WTC11 (cell line): ENCODE measurements at places on chromosomes 5 and 9.
A peak's percentile ranks its signal among the peaks of the same experiment; 100 is the strongest.

DNA sequence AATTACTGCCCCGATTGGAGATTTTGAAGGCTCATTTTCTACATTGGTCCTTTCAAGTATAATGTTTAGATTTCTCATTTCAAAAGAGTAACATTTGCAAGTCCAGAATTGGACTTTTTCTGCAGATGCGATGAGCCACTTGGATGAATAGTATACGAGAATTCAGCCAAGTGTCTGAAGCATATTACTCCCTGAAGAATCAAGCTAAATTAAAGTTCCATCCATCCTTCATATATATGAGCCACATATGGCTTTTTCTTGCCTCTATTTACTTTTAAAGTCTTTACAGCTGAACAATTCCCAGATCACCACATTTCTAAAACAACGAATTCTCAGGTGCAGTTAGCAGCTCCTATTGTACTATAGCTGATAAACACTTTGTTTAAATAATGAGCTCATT lies 288.7 kb downstream of the CEMIP2 start:
- no peak for DNase-seq

GRCh38 chr9:72743836-72744235 lies 209.0 kb downstream of the ALDH1A1 start:
- no peak for DNase-seq

- DNase-seq = no peak
Measured at GRCh38 chr5:172421-172820, 18.9 kb upstream of the LRRC14B start.

GRCh38 chr5:133124891-133125290 lies 73.1 kb downstream of the HSPA4 start:
- DNase-seq = no peak

DNA sequence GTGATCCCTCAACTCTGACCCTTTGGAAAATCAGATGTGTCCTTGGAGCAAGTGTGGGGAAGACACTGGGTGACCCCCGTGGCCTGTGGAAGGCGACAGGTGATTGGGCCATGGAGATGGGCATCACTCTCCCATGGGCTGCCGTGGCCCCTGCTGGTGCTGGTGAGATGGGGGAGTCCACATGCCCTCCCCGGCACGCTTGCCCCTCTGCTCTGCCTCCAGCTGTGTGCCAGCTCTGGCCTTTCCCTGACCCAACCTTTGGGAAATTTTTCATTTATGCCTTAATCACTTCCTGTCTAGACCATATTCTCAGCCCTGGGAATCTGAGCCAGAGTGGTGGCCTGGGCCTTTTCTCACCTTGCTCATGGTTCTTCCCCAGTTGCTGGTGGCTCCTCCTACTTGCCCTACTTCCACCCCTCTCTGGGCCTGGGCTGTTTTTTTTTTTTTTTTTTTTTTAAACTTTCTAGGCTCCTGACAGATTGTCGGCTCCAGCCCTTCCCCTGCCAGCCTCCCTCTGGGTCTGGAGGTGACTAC lies 56.6 kb downstream of the RGS3 start:
- no peak for DNase-seq

DNA sequence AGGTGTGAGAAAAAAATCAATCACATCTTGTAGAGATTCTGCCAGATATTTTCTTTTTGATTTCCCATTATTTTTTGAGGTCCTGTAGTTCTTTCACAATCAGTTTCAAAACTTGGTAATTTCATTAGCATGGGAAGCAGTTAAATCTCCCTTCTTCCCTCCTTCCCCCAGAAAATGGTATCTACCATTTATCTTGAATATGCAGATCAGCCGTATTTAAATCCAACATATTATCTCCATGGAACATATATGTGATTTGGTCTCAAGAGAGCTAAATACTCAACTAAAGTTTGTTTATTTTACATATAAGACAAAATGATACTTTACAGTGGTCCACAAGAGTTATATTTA lies 1034.8 kb downstream of the CDH12 start:
- DNase-seq = no peak

- DNase-seq = no peak
Measured at GRCh38 chr9:130239363-130239695, 26.2 kb upstream of the HMCN2 start.

- DNase-seq = peak; percentile 62
Measured at GRCh38 chr5:139294374-139295165, 1.0 kb downstream of the MATR3 start.

- DNase-seq = no peak
Measured at GRCh38 chr5:148844433-148845280, 18.2 kb downstream of the ADRB2 start.

DNA sequence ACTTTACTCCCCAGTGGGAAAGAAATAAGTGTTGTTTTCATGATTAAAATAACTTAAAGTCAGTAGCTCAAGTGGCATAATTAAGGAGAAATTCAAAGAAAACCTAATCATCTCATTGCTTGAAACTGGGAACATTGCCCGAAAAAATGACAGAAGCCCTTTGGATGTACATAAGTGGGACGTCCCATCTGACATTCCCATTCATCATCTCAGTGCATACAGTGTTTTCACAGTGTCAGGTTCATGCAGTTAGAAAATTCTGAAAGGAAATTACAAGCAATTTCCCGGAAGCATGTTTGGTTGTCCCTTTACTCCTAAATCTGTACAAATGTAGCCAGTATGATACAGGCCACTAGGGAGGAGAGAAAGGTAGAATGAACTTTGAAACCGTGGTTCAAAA lies 95.6 kb downstream of the ADAMTS16 start:
- DNase-seq = no peak

DNA sequence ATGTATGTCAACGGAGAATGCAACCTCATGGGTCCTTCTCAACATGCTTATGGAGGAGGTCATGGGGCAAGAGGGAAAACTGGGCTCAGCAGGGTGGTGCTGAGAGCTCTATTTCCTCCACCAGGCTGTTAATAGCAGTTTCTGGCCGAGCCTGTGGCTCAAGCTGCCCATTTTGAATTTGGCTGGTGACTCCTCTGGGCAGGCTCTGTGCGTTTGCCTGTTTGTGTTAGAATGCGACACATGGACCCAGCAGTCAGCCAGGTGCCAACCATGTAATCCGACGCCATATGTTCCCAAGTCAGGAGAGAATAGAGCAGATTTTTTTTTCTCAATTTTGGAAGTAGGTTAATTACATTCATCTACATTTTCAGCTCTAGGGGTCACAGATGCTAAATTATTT lies 387.7 kb upstream of the CLINT1 start:
- DNase-seq = no peak

- no peak for DNase-seq
Measured at GRCh38 chr5:131375351-131375750, 111.5 kb downstream of the CDC42SE2 start.

- no peak for DNase-seq
Measured at GRCh38 chr5:16763211-16763610, 146.4 kb upstream of the RETREG1 start.

GRCh38 chr5:10243660-10244240 lies 5.9 kb downstream of the ATPSCKMT start:
- no peak for DNase-seq

- no peak for DNase-seq
Measured at GRCh38 chr5:150341989-150342388, 15.5 kb upstream of the TCOF1 start.

- DNase-seq = peak; percentile 52
Measured at GRCh38 chr9:35728041-35728971, 3.7 kb downstream of the TLN1 start.

GRCh38 chr5:174877987-174878386 lies 153.6 kb downstream of the MSX2 start:
- DNase-seq = no peak

- DNase-seq = no peak
Measured at GRCh38 chr9:82490019-82490499, 501.5 kb downstream of the SPATA31D1 start.

GRCh38 chr9:27749838-27750237 lies 176.6 kb upstream of the C9orf72 start:
- peak; percentile 30 for DNase-seq

DNA sequence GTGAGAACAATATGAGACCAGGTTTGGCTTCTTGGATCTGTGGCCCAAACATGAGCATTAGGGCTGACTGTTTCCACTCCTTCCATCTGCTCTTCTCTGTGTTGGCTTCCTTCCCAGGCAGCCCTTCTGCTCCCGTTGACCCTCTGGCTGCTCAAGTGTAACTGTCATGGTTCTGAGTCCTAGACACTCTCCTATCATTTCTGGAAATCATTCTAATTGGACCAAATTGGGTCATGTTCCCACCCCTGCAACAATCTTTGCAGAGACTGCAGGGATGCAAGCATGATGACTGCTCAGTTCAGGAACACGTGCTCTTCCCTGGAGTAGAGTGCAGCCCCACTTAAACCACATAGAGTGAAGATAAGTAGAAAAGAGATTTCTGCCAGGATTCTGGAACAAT lies 741.4 kb downstream of the TAF11L14 start:
- DNase-seq = no peak

DNA sequence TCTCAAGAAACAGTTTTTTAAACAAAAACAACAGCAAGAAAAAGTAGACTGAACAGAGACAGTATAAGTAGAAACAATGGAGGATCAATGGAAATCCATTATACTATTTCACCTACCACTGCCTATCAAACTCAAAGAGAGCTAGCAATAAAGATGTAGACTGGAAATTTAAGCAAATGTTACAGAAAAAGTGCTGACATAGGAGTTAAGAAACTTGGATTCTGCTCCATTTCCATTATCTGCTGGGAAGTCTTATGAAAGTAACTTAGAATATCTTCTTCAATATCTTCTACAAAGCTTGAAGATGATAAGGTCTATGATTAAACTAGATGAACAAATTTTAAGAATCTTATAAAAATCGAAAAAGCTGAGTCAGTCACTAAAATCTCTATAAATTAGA lies 1469.8 kb upstream of the C9orf72 start:
- no peak for DNase-seq

DNA sequence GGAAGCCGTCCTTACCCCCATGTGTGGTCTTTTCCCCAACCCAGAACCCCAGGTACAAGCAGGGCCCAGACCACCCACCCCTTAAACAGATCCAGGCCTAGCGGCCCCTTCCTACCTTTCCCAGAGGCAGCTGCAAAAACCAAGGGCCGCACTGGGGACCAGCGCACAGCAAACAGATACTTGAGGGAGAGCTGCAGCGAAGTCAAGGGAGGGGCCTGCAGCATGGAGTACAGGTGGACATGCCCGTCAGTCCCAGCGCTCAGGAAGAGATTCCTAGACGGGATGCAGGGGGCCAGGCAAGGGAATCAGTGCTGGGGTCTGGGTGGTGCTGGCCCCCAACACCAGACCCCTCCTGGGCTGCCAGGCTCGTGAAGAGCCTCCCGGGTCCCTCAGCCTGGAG lies 22.5 kb downstream of the DYNC2I2 start:
- no peak for DNase-seq

DNA sequence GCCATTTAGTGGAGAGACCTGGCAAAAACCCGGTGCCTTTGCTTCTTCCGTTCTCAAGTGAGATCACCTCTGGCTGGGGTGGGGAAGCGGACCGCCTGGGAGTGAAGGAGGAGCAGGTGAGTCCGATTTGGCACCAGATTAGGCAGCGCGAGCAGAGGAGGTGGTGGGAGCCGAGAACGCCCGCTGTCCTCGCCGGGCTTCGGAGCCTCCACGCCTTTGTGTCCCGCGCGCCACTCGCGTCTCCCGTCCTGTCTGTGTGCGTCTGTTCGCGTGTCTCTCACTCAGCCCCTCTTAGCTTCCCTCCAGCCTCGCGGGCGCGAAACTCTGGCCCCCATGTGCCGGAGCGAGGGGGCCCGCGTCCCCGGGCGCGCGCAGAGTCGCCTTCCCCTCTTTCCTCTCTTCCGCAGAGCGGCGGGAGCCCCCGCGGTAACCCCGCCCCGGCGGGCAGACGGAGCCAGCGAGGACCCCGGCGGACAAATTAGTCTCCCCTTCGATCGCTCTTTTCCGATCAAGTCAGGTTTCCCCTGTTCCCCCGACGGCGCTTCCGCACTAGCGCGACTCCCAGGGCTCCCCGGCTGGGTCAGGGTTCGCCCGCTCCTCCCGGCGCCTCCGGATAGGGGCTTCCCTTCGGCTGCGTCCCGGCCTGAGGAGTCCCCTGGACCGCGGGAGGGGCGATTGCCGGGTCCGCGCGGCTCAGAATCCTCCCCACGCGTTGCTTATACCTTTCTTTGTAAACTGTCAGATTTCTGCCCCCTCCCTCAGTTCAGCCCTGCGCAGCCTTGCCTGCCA lies 7.1 kb downstream of the POU4F3 start:
- peak; percentile 68 for DNase-seq

GRCh38 chr9:100577776-100578448 lies at the start of gene CAVIN4:
CAVIN4 (plus strand) TSS chr9:100578079; CDS start chr9:100578144, 65 bp downstream.
- DNase-seq = no peak

DNA sequence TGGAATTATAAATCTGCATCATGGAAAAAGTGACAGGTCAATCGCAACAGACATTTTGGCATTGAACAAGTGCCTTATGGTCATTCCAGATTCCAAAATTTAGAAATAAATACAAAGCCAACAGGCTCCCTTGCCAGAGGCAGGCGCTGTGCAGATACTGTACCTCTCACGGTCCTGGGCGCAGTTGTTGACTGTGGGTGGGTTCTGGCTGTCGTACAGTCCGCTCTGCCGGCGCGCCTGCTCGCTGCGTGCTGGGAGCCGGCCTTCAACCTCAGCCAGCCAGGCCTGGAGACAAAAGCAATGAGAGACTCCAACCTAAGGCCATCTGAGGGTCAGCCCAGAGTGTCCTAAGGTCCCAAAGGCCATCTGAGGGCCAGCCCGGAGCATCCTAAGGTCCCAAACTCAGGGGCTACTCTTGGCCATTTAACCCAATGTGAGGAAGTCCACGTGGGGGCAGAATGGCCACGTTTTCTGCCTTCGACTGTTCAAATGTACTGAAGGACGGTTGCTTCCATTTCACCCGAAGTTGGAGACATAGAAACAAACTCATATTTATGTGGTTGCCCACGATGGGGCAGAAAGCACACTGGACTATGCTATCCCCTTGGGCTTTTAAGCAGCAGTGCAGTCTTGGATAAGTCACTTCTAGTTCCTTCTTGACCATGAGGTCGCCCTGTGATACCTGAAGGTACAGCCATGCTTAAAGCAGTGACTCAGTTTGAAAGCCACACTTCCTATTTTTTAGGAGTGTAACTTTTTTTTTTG lies 65.2 kb downstream of the USP20 start:
- no peak for DNase-seq

- DNase-seq = no peak
Measured at GRCh38 chr9:78805771-78806170, 508.8 kb downstream of the PSAT1 start.

DNA sequence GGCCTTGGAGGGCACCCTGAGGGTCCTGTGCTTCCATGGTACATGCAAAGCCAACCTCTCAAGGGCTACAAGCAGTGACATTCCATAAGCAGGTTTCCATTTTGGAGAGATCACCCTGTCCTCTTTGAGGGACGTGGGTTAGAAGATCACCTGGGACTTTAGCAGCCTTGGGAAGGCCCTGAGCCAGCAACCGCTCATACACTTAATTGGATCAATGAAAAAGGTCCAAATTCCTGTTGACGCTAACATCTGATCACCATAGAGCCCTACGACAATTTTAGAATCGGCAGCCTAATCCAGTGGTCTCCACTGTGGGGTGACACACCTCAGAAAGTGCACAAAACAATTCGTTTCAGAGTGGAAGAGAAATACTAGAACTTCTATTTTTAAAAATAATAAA lies 196.0 kb upstream of the NR3C1 start:
- no peak for DNase-seq

GRCh38 chr5:20648981-20649380 lies 661.0 kb upstream of the CDH18 start:
- DNase-seq = no peak

- no peak for DNase-seq
Measured at GRCh38 chr5:67149951-67150523, 46.6 kb downstream of the CD180 start.

GRCh38 chr5:155091768-155092717 lies 78.5 kb downstream of the KIF4B start:
- no peak for DNase-seq

GRCh38 chr5:140881889-140882590 lies at the start of gene PCDHA13:
PCDHA13 (plus strand) TSS chr5:140882124; CDS start chr5:140882269, 145 bp downstream.
- no peak for DNase-seq

GRCh38 chr9:121075251-121076036 lies 689 bp downstream of the CNTRL start:
- no peak for DNase-seq
